ENCODE measurements at places on chromosomes 1 and 21. TPM values are rescaled to one million over a fixed set of nuclear protein-coding genes. Genes with fewer than 3 reads are reported as not detected.

The PAX7 gene
- 44.5 TPM for polyA plus RNA-seq

The MYOC gene
- polyA plus RNA-seq: 4.5 TPM

The KLHDC9 gene
- polyA plus RNA-seq: 0.57 TPM

The KCNE1 gene
- polyA plus RNA-seq: 0.54 TPM

The MAP1LC3C gene
- polyA plus RNA-seq: 13.8 TPM

The KCNQ4 gene
- polyA plus RNA-seq: 35.5 TPM

The PGLYRP3 gene
- polyA plus RNA-seq: not detected

The GJC2 gene
- 0.48 TPM for polyA plus RNA-seq

The PRKCZ gene
- polyA plus RNA-seq: 7.6 TPM

GRCh38 chr1:211828584-211829342 lies 1.8 kb downstream of the LPGAT1 start:
- no peak for DNase-seq

DNA sequence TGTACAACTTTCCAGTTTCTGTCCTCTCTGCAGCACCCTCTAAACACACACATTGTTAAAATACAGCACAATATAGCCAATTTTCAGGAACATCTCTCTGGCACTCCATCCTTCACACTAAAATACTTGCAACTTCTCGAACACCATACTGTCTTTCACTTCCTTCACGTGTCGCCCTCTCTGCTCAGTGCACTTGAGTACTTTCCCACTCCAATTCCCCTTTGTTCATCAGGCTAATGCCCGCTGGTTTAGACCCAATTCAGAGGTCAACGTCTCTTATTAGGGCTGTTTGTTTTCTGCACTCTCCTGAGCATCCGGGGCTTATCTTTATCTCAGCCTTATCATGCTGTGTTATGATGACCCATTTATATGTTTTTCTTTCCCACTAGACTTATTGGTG lies 238.2 kb upstream of the SGIP1 start:
- DNase-seq: no peak

DNA sequence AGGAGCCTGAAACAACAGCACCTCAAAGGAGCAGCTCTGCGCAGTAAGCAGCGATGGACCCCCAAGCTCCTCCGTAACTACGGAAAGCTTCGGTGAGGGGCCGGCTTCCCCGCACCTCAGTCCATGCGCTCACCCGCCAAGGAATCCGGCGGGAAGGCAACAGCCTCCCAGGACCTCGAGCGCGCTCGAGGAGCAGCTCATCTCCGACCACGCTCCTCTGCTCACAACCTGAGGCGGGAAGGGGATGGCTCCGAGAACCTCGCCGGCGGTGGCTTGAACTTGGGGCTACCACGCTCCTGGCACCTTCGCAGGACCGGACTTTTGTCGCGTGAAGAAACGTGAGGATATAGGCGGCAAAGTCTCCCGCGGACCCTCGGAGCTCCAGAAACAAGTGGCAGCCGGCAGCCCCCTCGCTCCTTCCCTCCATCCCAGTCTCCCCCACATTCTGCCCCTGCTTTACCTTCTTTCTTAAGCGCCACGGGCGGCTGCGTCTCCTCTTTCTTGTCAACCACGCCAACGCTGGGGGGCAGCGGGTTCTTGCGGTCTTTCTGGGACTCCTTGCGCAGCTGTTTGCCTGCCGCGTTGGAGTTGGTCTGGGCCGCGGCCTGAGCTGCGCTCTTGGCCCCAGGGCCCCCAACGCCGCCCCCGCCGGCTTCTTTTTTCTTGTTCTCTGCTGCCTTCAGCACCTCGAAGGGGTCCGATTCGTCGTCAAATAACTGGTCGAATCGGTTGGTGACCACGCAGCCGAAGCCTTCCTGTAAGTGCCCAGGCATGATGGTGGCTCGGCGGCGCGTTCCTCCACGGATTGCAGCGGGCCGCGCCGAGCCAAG lies 459 bp downstream of the SERBP1 start:
- no peak for DNase-seq

DNA sequence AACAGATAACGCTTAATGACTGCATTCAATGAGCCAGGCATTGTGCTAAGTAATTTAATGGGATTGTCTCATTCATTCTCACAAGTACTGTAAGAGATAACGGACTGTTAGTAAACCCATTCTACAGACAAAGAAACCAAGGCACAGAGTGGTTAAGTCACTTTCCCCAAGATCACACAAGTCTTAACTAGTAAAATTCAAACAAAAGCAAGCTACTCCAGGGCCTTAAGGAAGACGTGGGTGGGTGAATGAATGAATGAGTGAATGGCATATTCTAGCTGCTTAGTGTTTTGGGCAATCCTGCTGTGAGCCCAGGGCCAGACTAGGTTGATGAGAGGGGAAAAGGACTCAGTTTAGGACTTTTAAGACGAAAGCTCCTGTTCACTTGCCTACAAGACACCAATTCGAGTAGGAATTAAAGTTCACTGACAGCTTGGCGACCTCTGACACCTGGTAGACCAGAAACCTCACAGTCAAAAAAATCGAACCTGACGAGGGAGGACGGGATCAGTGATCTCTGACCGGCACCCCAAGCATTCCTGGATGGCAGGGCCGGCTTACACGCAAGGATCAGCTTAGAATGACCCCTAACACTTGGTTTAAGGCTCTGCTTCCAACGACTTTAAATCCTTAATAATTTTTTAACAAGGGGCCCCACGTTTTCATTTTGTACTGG lies 557 bp downstream of the EMC1 start:
- DNase-seq: no peak

- DNase-seq: no peak
Measured at GRCh38 chr1:61950418-61950817, 208.1 kb downstream of the PATJ start.

- no peak for DNase-seq
Measured at GRCh38 chr21:29219165-29219770, 79.5 kb upstream of the BACH1 start.

GRCh38 chr1:235409042-235409820 lies 42.0 kb downstream of the TBCE start:
- DNase-seq: no peak

- no peak for DNase-seq
Measured at GRCh38 chr1:47894410-47895278, 102.5 kb downstream of the TRABD2B start.

DNA sequence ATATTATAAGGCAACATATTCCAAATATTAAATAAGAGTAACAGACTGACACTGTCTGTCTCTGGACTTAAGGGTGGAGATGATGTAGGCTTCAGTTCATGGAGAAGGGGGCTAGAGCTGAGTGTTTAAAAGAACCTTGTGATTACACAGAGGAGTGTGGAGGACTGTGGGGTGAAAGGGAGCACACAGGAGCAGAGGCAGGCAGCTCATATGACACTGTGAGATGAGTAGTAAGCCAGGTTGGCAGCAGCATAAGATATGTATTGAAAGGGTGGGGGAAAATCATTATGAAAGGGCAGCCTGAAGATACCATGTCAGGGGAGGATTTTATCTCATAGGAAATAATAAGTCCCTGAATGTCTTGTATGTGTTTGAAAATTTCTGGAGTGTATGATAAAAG lies 104.5 kb downstream of the AK5 start:
- DNase-seq: no peak

DNA sequence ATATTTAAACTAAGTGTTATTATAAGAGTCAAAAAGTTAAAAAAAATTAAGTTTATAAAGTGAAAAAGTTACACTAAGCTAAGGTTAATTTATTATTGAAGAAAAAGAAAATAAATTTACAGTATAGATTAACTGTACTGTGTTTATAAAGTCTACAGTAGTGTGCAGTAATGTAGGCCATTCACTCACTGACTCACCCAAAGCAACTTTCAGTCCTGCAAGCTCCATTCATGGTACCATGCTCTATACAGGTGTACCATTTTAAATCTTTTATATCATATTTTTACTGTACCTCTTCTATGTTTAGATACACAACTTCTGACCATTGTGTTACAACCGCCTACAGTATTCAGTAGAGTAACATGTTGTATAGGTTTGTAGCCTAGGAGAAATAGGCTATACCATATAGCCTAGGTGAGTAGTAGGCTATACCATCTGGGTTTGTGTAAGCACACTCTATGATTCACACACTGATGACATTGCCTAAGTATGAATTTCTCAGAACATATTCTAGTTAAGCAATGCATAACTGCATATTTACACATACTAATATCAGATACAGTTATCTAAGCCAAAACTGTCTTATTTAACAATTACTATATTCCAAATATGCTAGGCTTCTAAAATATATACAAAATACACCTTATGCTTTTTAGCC lies 80.6 kb upstream of the GFI1 start:
- DNase-seq: no peak

DNA sequence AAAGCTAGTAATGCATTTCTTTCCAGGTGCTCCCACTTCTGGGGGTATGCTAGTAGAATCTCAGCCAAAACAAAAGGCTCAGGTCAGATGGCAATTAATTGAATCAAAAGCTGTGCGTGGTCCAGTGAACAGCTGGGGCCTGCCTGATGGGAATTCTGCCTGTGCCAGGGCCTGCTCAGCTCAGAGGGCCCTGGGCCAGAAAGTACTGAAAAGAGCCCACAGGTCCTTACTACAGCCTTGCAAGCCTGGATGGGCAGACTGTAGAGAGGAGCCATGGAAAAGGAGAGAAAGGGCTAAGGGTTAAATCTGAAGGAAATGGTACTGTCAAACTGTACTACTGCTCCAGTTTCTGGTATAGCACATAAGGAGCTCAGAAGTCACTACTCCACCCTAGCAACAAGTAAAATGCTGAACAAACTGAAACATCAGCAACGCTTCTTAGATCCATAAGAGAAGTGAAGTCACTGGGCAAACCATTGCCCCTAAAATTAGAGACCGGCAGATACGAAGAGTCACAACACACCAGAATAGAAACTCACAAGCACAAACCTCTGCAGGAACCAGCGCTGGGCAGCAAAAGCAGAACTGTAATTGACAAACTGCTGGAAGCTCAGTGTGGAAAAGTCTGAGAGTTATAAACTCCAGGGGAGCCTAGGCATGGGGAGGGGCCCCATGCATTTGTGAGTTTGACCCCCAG lies 121.1 kb upstream of the SYT6 start:
- no peak for DNase-seq

GRCh38 chr1:96363826-96364225 lies 357.8 kb upstream of the PTBP2 start:
- DNase-seq: no peak

- no peak for DNase-seq
Measured at GRCh38 chr1:218259800-218260199, 25.3 kb upstream of the RRP15 start.
